IMR-90 (cell line): ENCODE measurements at places on chromosomes 7 and 10.

- no peak for DNase-seq
These were observed 35.8 kb downstream of the OTUD1 start for GRCh38 chr10:23474626-23475025.

DNA sequence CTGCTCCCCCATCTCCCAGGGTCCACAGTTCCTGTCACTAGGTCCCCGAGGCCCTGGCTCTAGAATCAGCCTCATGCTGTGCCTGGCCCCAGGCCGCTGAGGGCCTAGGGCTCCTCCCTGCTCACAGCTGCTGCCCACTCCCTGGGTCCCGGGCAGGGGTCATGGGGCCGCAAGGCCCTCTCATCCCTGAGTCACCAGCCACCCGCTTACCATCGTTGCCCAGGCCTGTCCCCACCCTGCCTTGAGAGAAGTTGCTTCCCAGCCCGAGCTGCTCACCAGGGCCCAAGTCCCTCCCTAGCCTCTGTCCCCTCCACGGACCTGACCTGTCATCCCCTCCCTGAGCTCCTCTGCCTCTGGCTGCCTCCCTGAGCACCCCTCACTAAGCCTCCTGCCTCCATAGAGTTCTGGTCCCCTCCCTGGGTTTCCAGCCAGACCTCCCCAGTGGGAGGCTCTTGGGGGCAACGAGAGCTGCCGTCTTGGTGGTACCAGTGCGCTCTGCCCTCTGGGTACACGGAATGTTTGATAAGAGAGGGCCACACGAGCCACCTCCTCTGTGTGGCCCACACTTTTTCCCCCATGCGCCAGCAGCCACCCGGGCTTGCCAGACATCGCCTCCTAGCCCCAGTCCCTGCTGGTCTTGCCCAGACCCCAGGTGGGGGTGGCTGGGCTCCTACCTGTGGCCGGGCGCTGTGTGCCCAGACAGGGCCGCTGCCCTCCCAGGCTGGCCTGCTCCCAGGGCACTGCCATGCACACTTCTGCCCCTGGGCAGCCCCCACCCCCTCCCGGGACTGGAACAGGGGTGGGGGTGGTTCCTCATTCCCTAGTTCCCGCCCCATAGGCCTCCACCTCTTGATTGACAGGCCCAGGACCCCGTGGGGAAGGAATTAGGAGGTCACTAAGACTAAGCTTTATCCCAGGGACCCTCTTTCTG lies 21.3 kb downstream of the MLXIPL start:
- no peak for DNase-seq

- no peak for DNase-seq
These were observed 76.0 kb downstream of the GPR141 start for GRCh38 chr7:37759526-37759925.

DNA sequence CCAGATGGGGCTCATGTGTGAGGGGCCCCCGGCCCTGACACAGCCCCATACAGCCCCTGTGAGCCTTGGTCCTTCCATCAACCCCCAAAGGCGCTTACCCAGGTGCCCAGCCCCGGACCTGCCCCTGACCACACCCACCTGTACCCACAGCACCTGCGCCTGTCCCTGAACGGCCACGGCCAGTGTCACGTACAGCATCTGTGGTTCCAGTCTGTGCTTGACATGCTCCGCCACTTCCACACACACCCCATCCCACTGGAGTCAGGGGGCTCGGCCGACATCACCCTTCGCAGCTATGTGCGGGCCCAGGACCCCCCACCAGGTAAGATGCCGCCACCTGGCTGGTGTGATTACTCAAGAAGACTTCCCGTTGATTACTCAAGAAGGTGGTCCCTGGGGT lies 33.5 kb downstream of the SH2B2 start:
- no peak for DNase-seq

DNA sequence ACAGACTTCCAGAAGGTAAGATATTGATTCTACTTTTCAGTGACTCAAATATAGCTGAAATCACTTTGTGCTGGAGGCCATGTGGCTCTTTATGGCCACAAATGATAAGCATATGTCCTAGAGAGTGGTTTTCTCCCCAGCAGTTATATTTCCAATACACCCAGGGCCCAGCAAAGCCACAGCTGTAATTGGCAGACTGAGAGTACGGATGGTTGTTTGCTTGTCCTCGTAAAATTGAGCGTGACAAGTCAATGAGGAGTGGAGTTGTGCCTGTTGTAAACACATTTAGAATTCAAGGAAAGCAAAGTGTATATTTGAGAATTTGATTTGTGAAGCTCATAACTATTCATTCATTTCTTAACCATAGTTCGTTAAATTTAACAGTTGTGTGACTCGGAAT lies 201.8 kb downstream of the LHFPL3 start:
- no peak for DNase-seq

GRCh38 chr7:21868576-21868850 lies 77.2 kb downstream of the CDCA7L start:
- no peak for DNase-seq

- no peak for DNase-seq
These were observed 1027.8 kb upstream of the PHF14 start for GRCh38 chr7:9945857-9946256.

- DNase-seq, result no peak
These were observed 26.9 kb downstream of the ENKUR start for GRCh38 chr10:24988831-24989640.

- no peak for DNase-seq
These were observed 83.1 kb upstream of the HABP2 start for GRCh38 chr10:113469796-113470195.

DNA sequence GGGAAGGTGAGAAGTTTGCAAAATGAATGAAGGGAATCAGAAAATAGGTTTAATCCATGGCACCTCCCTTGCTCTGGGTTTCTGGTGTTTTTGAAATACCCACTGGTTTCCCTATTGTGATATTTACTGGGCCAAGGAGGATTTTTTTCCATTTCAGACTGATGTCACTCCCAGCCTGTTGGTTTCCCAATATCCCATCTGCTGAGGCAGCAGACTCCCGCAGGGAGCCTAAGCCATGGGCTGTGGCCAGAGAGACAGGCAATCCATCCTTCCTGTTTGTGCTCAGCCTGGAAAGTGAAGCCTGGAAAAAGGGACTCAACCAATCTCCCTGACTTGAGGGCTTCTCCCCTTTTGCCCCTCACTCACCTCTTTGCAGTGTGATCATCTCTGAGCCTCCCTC lies 22.8 kb downstream of the FAM107B start:
- peak; percentile 26 for DNase-seq

DNA sequence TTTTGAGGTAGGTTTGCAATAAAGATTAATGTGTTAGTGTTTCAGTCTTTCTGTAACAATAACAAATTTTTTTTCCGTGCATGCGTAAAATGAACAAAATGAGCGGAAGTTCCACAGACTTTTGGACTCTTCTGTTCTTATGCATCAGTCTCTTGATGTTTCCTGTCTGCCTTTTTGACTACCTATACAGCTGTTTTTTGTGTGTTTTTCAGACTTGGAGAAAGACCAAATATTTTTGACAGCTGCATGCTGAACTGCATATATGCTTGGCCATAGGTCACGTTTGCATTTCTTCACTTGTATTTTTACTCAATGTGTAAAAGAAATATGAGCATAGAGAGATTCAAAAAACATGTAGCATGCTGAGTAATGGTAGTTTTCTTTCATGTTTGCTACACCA lies 119.3 kb downstream of the BBS9 start:
- peak; percentile 7 for DNase-seq

DNA sequence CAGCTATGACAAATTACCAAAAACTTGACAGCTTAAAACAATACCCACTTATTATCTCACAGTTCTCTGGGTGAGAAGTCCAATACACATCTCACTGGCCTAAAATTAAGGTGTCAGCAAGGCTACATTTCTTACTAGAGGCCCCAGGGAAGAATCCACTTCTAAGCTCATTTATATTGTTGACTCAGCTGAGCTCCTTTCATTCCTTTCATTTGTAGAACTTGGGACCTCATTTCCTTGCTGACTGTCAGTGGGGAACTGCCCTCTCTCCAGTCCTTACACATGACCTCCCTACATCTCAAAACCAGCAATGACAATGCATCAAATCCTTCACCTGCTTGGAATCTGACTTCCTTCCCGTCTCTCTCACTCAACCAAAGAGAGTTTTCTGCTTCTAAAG lies 240.3 kb downstream of the IPMK start:
- peak; percentile 22 for DNase-seq

DNA sequence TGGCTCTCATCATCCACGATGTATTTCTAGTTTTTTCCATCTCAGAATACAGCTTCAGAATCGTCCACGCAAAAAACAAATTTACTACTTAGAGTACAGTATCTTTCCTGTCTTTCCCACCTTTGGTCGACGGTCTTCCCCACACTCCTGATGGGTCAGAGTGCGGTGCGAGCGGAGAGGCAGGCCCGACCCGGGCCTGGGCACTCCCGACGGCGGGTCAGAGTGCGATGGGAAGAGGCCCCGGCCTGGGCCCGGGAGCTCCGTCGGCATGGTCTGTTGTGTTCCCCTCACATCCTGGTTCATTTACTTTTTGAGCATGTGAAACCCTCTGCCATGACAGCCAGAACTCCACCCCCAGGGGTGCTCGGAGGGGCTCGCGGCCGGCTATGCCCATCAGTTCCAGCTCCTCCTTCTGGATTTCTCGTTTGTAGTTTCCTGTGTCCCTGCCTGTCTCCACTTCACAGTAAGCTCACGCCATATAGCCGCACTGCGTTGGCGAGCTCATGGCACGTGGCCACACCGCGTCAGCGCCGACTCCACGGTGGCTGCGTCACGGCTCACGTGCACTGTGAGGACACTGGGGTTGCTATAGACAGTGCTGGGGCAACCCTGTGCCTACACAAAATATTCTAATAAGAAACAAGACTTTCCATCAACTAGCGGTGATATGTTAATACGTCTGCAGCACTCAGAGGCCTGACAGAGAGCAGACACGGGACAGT lies 7.8 kb downstream of the COX19 start:
- no peak for DNase-seq

GRCh38 chr10:102612964-102613275 lies 31.4 kb upstream of the TRIM8 start:
- no peak for DNase-seq

DNA sequence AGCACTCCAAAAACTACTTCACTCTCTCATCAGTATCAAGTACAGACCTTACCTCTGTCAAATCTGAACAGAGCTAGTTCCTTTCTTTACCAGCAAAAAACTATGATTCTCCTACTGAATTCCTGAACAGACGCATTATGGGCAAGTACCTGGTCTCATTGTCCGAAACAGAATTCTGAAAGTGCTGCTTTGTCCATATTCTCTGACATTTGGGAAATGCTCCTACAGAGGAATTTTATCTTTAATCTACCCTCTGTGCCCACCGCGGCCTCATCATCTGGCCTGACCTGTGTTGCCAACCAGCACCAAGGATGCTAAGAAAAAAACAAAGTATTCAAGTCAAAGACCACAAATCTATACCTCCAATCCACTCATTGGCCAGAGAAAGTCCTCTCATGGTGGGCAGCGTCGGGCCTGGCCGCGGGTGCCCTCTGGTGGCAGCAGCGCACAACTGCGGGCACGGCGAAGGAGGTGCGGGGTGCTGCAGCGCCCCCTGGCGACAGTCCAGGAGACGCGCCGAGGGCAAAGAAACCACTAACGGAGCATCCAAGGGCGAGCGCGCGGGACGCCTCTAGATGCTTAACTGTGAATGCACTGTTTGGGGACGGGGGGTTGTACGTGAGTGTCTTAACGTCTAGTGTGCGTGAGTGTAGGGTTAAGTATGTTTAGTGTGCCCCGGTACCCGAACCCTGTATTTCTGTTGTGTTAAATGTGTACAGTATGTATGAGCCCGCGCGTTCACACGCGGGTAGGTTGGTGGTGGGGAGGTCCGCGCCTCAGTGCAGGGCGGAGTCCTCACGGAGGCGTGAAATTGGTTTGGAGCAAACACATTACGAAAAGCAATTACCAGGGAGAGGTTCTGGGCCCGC lies 5.0 kb upstream of the GBX1 start:
- DNase-seq, result peak; percentile 50

DNA sequence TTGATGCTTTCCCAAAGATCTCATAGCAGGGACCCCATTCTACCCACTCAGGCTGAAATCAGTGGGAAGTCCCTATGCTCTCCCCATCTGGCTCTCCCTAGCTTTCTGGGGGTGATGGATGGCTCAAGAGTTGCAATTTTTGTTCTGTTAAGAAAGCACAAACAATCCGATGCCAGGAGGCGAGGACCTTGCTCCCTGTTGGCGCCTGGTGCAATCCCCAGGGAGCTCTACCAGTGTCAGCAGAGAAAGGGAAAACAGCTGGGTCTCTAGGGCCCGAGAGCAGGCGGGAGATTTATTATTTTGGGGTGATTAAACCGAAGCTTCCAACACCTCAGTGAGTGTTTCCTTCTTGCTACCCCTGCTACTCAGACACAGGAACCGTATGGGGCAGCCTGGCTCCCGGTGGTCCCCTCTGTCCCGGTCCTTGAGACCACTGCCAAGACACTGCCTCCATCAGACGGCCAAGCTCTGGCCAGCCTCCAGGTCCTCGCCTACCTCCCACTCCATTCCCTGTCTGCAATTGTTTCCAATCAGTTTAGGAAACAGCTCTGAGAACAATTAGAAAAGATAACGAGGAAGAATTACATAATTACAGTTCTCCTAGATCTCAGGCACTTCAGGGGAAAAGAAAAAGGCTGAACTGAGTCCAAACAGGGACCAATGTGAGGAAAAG lies 147.9 kb downstream of the PLXNA4 start:
- no peak for DNase-seq

DNA sequence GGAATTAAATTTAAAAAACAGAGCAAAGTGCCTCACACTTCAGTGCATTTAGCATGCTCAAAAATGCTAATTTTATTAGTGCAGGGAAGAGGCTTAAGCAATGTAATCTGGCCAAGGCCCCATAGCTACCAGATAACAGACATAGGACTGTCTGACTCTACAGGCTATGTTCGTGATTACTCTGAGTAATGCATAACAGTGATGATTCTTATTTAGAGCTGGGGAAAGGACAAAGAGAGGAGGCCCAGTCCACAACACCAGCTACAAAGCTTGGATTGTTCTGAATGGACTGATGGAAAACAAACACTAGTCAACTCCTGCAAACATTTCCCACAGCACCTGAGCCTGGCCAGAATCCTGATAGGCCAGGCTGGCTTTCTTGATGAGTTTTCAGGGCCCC lies 8.4 kb upstream of the CH25H start:
- DNase-seq, result peak; percentile 20

- no peak for DNase-seq
These were observed 78.1 kb downstream of the PRKCQ start for GRCh38 chr10:6501931-6502330.

- DNase-seq, result no peak
These were observed 37.7 kb upstream of the MAP3K8 start for GRCh38 chr10:30396293-30396692.

DNA sequence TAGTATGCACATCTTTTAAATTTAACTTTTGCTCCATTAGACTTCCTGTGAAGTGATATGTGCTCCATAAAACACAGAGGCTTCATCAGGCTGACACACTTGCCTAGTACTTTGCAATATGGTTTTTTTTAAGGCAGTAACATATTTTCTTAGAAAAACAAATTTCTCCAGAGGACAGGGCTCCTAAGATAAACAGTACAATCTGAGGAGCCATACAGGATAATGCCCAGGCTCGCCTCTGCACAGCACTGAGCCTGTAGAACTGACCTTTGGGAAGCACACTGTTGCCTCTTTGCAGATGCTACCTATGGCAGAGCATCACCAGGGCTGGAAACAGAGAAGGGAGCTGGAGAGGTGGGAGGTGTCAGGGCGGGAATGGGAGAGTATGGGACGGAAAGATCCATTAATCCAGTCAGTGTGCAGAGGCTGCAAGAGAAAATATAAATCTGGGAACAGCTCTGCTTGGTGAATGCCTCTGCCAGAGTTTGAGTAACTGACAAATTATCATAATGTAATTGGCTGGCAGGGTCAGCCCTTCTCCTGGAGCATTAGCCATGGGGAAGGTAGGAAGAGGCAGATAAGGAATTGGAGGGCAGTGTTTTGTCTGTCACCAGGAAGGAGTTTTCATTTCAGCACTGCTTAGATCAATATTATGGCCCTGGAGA lies 132.3 kb downstream of the CREB5 start:
- no peak for DNase-seq
